ENCODE measurements at places on chromosomes 16 and 17.

DNA sequence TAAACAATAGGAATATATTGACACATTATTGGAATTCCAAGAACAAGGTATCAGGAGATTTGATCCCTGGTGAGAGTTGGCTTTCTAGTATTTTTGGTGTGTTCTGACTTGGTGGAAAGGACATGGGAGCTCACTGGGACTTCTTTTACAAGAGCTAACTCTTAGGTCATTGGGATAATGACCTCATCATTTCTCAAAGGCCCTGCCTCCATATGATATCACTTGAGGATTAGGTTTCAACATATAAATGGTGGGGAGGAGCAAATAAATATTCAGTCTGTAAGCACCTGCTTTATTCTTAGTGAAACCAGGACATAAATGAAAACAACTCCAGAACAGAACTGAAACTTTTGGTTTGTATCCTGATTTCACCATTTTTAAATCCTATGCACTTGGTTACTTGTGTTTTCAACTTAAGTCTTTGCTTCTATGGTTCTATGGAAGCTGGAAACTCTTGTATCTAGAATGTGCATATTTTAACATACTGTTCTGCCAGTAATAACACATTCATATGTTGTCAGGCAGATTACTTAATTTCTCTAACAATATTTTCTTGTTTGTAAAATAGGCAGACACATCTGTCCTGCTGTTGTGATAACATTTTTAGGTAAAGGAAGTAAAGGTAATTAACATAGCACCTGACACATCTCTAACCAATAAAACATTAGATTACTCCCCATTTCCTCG is 1527.7 kb upstream of the CDH8 start:
- DNase-seq: no peak

GRCh38 chr16:82260212-82260795 is 90.3 kb upstream of the MPHOSPH6 start:
- no peak for DNase-seq

- peak; percentile 77 for DNase-seq
Observed at GRCh38 chr17:37373530-37374159, 2.1 kb upstream of the C17orf78 start.

GRCh38 chr17:4584101-4584916 is at the start of gene SMTNL2:
SMTNL2 (plus strand) TSS chr17:4584529; CDS start chr17:4584606, 77 bp downstream.
- no peak for DNase-seq

All from MV-4-11 (cell line).